ENCODE measurements at places on chromosomes 1 and 21.

DNA sequence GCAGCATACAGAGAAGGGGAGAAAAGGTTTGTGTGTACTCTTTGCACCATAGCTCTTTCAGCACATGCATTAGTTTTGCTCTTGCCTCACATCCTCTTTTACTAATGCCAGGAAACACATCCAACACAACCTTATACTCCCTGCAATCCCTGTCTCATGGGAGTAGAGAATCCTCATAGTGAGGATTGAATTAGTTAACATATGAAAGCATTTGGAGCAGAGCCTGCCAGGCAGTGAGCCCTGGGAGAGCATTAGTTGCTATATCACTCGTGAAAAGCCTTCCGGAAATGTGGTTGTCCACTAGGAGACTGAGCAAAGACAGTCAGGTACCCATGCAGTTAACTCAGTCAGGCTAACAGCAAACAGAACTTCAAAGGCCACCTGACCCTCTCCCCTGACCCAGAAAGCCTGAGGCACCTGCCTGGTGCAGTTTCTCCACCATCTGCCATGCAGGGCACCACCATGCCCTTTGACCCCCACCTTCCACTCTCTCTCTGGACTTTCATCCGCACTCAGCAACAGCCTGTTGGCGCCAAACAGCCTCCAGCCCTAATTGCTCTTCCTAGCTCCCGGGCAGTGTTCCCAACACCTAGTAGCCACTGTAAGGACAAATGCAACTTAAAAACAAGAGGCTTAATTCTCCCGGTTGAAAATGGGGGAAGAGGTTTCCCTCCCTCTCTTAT is 14.9 kb upstream of the AGT start:
- no peak for DNase-seq

DNA sequence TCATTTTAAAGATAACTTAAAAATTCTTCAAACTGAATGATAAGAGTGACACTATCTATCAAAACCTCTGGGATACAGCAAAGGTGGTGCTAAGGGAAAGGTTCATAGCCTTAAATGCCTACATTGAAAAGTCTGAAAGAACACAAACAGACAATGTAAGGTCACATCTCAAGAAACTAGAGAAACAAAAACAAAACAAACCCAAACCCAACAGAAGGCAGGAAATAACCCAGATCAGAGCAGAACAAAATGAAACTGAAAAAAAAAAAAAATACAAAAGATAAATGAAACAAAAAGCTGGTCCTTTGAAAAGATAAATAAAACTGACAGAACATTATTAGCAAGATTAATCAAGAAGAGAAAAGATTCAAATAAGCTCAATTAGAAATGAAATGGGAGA is 6.8 kb downstream of the ODF2L start:
- no peak for DNase-seq

GRCh38 chr1:155740995-155741394 is 52.1 kb downstream of the DAP3 start:
- no peak for DNase-seq

GRCh38 chr21:21246007-21246406 is 247.8 kb downstream of the NCAM2 start:
- DNase-seq: no peak

- DNase-seq: no peak
Measured at GRCh38 chr1:153384958-153385580, 5.8 kb downstream of the S100A8 start.

DNA sequence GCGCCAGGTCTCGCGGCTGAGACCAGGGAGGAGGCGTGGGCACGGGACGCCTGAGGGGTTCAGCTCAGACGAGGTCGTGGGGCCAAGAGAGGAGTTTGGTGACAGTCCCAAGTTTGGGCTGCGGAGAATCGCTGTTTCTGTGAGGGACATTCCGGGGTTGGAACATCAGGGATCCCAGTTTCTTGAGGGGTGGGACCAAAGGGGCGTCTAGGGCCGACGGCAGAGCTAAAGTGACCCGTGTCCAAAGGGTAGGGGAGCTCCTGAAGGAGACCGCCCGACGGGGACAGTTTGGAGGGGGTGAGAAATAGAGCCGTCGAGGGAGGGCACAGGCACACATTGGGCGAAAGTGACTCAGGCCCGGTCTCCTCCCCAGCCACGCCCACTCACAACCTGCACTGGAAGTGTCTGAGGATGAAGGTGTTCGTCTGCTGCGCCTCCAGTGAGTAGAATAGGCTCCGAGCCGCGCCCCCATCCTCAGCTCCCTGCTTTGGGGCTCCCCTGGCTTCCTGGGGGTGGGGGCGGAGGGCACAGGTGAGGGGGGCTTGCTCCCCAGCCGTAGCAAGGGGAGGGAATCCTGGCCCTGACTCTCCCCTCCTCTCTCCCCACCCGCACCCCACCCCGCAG is 7.0 kb downstream of the EFNA3 start:
- no peak for DNase-seq

GRCh38 chr1:226051365-226051764 is 11.2 kb upstream of the H3-3A start:
- DNase-seq: no peak

- no peak for DNase-seq
Measured at GRCh38 chr21:26847921-26848320, 2.7 kb upstream of the ADAMTS1 start.

DNA sequence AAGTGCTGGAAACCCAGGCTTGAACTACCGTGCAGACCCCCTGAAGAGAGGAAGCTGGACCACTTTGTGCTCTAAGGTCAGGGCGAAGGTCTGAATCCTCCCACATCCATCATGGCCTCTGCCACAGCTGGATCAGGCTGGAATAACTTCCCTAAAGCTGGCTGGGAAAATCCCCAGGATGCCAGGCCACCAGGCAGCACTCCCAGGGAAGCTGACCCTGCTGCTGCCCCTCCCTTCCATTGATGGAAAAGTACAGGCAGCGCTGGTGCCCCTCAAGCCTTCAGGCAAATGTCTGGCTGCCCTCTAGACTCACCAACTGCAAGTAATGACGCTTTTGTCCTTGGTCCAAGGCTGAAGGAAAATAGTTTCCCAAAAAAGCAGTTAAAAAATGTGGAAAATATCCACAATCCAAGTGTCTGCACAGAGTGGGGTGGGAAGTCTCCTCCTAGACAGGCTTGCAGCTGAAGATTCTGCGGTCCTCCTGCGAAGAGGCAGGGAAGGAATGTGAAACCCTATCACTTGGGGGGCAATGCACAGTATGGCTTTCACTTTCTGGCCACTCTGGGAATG is 39.9 kb upstream of the TSPAN2 start:
- DNase-seq: no peak

GRCh38 chr1:151692226-151692625 is 24.4 kb downstream of the CELF3 start:
- no peak for DNase-seq

- DNase-seq: no peak
Measured at GRCh38 chr1:14699620-14700019, 101.1 kb downstream of the KAZN start.

- DNase-seq: no peak
Measured at GRCh38 chr1:183137782-183138181, 48.3 kb upstream of the LAMC2 start.

- no peak for DNase-seq
Measured at GRCh38 chr1:69702085-69702484, 134.4 kb downstream of the LRRC7 start.

GRCh38 chr21:46324390-46325072 is 575 bp downstream of the PCNT start:
- DNase-seq: no peak

All from retinal pigment epithelial cell (primary cell).